8988T (cell line): ENCODE measurements at places on chromosomes 2 and 18.

- no peak for DNase-seq
These were observed 248.8 kb upstream of the SLC39A10 start for GRCh38 chr2:195408196-195408595.

DNA sequence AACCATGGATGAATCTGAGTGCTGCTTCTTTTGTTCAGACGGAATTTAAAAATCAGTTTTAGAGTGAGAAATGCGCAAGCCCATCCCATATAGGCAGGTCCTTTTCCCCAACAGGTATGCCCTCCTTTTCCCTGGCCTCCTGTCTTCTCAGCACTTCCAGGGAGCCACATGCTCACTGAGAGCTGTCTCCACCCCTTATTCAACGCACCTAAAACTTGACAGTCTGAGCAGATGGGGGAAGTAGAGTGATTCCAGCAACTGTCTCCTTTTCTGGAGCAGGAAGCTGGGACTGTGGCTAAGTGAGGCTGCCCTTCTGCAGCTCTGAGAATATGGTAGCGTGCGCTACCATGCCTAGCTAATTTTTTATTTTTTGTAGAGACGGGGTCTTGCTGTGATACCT is 53.1 kb upstream of the NOSTRIN start:
- DNase-seq: no peak

DNA sequence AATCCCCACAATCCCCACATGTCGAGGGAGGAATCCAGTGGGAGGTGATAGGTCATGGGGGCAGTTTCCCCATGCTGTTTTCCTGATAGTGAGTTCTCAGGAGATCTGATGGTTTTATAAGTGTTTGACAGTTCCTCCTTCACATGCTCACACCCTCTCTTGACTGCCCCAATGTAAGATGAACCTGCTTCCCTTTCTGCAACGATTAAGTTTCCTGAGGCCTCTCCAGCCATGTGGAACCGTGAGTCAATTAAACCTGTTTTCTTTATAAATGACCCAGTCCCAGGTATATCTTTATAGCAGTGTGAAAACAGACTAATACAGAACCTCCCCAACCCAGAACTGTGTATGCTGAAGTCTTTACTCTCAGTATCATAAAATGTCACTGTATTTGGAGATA is 289.5 kb upstream of the MMADHC start:
- no peak for DNase-seq

GRCh38 chr2:12479065-12479601 is 237.6 kb upstream of the TRIB2 start:
- DNase-seq: no peak

DNA sequence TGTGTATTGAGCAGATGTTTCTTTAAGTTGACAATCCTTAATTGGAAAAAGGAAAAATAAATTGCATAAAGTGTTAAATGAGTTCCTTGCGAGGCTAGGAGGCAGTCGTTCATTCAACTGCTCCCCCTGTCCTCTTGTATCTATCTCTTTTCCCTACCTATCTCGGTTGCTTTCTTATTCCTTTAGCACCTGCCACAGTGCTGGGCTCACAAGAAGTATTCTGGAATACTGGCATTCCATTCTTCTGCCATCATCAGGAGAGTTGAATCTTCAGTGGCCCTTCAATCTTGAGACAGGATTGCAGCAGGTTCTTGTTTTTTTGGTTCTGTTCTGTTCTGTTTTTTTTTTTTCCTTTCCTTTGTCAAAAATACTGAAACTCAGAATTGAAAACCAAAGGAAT is 143.1 kb upstream of the AQP4 start:
- no peak for DNase-seq

DNA sequence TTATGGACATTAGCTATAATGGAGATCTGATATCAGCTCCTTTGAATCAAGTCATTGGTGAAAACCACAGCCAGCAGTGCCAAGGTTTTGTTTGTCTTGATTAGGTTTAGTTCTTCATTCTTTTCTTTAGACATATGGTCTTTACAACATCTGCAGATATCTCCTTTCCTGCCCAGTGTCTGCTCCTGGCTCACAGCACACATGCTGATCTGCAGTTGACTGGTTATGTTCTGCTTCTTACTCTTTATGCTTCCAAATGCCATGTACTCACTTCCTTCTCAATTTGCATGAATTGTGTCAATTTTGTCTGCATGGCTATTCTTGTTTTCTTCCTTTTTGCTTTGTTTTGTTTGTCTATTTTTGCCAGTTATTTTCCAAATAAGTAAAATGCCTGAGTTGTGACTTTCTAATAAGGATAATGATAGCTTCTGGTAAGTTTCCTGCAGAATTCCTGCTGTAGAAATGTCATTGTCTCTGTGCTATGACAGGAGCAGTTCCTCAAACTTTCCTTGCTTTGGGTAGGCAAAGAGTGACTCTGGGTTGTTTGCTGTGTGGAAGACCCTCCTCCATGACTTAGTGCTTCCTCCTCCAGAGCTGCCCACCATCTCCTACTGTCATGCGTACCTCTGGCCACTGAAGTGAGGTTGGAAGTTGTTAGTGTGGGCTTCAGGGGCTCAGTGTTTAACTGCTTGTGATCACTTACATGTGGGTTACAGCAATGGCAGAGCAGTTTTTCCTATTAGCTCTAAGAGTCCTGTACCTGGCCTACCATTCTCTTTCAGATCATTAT is 8.2 kb downstream of the ARHGAP25 start:
- DNase-seq: no peak

- no peak for DNase-seq
These were observed 69.0 kb downstream of the KLHL29 start for GRCh38 chr2:23453836-23454460.

- no peak for DNase-seq
These were observed 10.7 kb downstream of the DPP4 start for GRCh38 chr2:162063281-162063680.

DNA sequence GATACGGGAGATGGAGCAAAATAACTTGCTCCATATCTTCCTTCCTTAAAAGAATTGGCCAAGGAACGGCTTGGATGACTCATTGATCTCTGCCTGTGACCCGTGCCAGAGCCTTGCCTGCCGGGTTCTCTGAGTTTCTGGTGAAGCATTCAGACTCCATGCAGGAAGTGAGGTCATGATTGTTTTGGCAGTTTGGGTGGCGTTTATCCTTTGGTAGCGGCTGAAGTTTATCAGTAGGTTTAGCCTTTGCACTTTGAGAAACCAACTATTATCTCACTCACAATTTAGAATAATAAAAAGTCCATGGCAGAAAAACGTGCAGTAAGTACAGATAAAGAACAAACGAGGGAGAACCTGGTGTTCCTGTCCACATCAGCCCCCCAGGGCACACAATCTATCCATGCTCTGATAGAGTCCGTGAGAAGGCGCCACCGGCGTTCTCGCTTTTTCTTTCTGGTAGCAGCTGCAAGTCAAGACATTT is 15.0 kb upstream of the CTAGE1 start:
- peak; percentile 69 for DNase-seq

DNA sequence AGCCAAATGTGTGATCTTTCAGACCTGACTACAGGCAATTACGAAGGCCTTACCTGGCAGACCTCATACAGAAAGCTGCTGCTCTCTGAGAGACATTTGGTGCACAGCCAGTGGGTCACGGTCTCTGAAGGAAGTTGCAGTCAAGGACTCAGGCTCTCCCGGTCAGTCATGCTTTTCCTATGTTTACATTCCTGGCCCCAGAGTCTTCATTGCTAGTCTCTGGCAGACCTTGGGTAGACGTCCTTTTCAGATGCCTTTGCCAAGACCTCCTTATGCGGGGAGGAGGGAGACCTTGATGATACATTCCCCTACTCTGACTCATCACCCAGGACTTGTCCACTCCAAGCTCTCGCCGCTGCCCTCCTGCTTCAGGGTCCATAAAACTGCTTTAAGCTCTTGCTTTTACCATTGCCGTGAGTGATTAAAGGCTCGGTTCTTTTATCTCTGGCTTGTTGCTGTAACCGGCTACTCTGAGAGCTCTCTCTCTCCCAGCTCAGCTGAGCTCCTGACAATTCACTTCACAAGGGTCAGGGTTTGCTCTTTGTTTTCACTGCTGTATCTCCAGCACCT is 62.0 kb upstream of the SLC35F5 start:
- DNase-seq: peak; percentile 33

- no peak for DNase-seq
These were observed 14.2 kb upstream of the WIPF1 start for GRCh38 chr2:174611854-174612253.

- no peak for DNase-seq
These were observed 59.9 kb downstream of the KIF1A start for GRCh38 chr2:240760121-240760520.

DNA sequence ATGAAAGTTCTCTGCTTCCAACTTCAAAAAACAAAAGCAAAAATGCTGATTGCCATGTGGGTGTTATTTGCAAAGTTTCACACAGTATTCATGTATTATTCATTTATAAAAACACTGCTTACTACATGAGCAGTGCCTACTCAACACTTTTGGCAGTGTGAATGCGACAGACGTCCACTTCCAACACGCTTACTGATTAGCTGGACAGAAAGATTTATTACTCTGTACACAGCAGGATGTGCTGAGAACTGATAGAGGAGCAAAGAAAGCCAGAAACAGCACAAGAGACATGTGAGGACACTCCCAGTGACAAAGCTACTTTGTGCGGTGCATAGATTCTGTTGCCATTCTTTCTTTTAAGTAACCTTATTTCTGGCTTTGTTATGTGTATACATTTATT is 258.8 kb downstream of the DLGAP1 start:
- DNase-seq: no peak

DNA sequence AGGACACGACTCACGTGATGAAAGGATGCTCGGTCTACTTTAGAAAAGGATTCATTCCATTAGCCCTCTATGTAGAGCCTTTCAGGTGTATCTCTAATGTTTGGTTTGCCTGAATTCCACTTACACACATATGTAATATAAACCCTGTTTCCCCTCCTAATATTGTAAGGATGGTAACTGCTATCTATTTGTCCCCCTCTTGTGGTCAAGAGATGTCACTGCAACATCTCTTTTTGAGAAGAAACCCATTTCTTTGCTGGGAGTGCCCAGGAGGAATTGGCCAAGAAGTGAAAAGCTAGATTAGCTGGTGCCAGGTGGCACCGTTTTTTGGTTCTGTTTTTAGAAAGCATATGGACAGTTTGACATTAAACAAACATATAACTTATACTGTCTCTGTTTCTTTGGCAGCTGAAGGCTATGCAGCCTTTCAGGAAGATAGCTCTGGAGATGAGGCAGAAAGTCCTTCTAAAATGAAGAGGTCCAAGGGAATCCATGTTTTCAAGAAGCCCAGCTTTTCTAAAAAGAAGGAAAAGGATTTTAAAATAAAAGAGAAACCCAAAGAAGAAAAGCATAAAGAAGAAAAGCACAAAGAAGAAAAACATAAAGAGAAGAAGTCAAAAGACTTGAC is 41.2 kb downstream of the RALBP1 start:
- no peak for DNase-seq

DNA sequence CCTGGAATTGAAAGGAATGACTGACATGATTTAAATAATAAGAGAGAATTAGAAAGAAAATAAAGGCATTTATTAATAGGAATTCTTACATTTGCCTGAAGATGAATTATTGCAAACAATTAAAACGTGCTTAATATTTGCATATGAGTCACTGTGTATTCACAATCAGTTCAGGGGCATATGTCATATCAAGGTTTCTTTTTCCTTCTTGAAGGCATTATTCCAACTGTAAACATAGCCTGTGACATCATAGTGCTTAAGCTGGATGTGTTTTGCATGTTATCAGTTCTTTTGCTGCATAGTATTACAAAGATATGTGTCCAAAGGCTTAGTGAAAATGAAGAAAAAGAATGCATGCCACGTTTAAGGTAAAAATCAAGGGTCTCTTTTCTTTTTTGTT is 80.8 kb downstream of the MEIS1 start:
- no peak for DNase-seq

- DNase-seq: no peak
These were observed 170.2 kb upstream of the SMAD2 start for GRCh38 chr18:48100651-48101165.

DNA sequence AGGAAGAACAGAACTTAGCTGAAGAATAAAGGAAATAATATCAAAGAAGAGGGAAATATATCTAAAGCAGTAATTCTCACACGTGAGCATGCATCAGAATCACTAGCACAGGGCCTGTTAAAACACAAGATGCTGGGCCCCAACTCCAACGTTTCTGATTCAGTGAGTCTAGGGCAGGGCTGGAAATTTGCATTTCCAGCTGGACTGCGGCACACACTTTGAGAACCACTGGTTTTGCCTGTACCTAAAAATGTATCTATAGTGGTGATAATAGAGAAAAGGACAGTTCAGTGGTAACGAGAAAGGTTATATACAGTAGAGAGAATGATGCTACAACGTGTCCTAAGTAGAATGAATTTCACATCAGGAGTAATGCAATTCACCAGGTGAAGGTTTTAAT is 11.2 kb downstream of the REV1 start:
- no peak for DNase-seq

GRCh38 chr2:229715895-229716507 is 1.6 kb upstream of the DNER start:
- no peak for DNase-seq

DNA sequence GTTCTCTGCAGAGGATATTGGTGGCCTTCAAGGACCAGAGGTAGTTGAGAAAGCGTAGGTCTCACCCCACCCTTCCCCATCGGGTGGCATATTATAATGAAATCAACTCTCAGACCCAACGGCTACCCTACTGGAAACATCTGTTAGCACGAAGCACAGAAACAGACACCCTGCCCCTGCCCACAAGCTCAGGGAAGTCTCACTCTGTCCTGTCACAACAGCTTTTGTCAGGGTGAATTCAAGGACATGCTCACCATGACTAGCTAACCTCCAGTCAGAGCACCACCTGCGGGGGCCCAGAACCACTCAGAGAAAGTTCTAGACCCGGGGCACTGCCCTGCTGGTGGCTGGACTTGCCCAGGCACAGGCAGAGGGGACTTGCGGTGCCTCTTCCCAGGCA is 3.5 kb upstream of the B3GNT7 start:
- no peak for DNase-seq

DNA sequence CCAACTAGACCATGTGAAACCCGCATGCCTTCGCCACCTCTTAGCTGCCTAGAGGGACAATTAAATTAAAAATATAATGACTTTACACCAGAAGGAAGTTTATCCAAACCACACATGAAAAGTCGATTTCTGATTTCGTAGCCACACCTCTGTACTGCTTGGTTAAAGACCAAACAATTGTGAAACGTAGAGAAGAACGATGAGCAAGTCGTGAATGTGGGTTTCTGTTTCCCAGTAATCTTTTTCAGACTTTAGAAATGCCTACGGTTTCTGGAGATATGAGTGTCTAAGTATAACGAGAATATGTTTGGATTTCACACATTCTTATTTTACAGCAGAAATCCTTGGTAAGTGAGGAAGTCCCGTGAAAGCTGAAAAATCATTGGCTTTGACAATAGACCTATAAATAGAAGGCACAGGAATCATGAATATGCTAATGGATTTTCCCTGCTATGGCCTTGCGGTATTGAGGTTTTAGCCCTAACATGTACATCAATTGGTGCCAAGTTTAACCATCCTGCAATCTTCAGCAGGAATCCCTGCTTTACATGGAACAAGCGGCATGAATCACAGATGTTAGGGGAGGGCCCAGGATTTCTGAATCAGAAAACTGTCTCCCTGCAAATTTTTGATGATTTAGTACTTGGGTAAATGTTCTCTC is 105.6 kb downstream of the TTC32 start:
- DNase-seq: no peak

DNA sequence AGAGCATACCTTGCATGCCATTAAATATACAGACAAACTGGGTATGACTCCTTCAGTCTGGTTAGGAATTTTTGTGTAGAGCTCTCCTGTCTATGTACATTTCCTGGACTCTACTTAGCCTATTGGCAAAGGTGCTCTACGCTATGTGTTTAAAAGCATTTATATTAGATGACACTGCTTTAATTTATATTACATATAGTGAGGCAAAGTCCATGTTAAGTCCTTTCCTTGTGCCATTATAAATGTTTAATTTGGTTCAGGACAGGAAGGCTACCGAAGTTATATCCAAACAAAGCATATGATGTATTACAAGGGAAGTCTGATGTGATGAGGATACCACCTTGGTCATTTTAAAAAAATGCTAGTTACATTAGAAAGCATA is 117.4 kb upstream of the RAB27B start:
- no peak for DNase-seq
